ENCODE measurements at places on chromosomes 5 and 9.

GRCh38 chr5:10509575-10509974 is 54.3 kb upstream of the ANKRD33B start:
- peaks cover 43% of the 10 kb centered on the region for H3K27me3 ChIP-seq
- H3K36me3 ChIP-seq, result peaks cover 1% of the 10 kb centered on the region
- no peaks in the 10 kb centered on the region for H3K4me1 ChIP-seq
- no peak for DNase-seq
- H3K27ac ChIP-seq, result no peak overlapping the region

DNA sequence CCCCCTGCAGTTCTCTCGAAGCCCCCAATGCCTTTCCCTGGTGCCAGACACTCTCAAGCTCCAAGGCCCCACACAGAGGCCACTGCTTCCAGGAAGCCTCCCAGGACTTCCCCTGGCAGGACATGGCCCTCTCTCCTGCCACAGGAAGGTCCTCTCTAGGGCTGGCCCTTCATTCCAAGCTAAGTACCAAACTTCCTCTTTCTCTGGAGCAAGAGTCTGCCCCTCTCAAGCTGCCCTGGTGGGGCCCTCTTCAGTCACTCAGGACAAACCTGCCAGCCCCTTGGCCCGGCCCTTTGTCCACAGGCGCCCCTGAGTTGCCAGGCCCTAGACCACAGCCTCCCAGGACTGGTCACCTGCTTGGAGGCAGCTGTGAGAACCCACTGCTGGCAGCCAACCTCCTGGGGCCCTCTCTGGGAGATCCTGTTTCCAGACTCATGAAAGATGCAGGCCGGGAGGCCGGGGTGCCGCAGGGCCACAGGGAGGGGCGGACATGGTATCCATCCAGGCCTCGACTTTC is 6.6 kb downstream of the NINJ1 start:
- no peak for DNase-seq
- H3K27me3 ChIP-seq, result no peaks in the 10 kb centered on the region
- peaks cover 45% of the 10 kb centered on the region for H3K36me3 ChIP-seq
- H3K4me1 ChIP-seq, result peaks cover 51% of the 10 kb centered on the region
- peak overlapping the region; percentile 91 for H3K27ac ChIP-seq
- H3K4me3 ChIP-seq, result peak overlapping the region; percentile 66

DNA sequence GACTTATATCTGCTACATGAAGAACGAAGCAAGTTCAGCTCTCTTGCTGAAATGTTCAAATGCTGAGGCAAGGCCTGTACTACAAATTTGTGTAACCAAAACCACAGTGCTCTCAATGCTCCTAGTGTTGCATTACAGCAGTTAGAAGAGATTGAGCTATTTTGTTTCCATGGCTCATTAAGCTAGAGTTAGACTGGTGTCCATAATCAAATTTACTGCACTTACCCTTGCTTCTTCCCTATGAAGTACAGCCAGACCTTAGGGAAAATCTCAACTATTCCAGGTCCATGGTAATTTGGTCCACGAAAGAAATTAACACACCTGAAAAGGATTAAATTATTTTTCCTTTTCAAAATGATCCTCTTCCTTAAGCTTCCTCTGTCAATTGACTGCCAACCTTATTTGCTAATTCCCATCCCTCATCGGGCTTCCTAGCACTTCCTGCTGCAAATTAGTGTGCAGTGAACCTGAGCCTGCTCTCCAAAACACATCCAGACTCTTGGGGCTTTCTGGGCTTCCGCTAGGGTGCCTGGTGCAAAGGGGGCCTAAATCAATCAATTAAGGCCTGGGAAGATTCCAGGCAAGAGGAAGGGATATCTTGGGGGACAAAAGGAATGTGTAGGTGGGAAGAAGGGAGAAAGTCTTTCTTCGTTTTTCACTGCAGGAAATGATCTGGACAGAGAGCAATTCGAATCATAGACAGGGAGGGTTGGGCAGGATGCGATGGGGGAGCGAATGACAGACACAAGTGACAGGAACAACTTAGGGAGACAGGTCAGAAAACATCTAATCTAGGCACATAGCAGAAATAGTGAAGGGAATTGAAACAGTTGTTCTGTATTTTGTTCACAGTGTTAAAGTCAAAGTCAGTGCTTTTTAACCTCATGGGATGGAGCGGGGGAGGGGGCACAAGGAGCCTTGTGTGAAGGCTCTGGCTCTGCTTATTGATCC is 542.4 kb downstream of the RAB3C start:
- no peak overlapping the region for H3K4me3 ChIP-seq
- DNase-seq, result no peak
- H3K4me1 ChIP-seq, result no peaks in the 10 kb centered on the region
- H3K27me3 ChIP-seq, result no peaks in the 10 kb centered on the region
- H3K27ac ChIP-seq, result no peak overlapping the region

GRCh38 chr5:132530946-132531345 is 12.4 kb downstream of the IL5 start:
- H3K27ac ChIP-seq, result no peak overlapping the region
- no peak for DNase-seq
- H3K36me3 ChIP-seq, result no peaks in the 10 kb centered on the region

DNA sequence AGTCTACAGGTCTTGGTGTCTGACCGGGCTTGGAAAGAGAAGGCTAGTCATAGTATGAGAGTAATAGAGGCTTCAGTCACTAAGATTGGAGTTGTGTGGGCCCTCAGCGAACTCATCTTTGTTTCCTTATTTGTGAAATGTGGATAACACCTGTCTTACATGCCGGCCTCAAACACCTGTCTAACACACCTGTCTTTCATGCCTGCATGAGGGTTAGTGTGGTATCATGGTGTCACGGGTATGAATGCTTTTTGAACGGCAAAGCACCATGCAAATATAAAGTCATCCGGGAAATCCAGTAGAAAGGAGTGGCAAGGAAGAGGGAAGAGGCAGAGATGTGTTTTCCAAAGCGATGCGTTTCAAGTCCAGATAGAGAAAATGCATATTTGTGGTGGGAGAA is 25.5 kb downstream of the GRAMD2B start:
- H3K27ac ChIP-seq, result peak overlapping the region; percentile 96
- no peaks in the 10 kb centered on the region for H3K27me3 ChIP-seq
- DNase-seq, result no peak
- no peak overlapping the region for H3K4me3 ChIP-seq
- peaks cover 56% of the 10 kb centered on the region for H3K4me1 ChIP-seq
- H3K36me3 ChIP-seq, result peaks cover 3% of the 10 kb centered on the region

DNA sequence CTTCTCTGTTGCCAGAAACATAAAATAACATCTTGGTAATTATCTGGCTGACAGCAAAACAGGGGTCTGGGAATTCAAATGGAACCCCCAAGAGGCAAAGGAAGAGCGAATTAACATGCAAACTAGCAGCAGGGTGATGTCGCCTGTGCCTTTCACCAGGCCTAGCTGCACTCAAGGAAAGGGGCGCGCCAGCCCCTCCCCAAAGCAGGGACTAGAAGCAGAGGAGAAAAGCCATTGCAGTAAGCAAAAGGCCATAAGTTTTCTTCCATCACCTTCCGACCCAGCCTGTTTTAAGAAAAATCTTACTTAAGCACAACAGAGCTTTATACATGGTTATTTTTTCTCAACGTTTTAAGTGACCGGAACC is 539 bp downstream of the POC5 start:
- no peaks in the 10 kb centered on the region for H3K27me3 ChIP-seq
- peak overlapping the region; percentile 99 for H3K4me3 ChIP-seq
- peaks cover 39% of the 10 kb centered on the region for H3K4me1 ChIP-seq
- H3K36me3 ChIP-seq, result peaks cover 19% of the 10 kb centered on the region
- peak overlapping the region; percentile 97 for H3K27ac ChIP-seq

- DNase-seq, result no peak
- peaks cover 3% of the 10 kb centered on the region for H3K36me3 ChIP-seq
- peaks cover 25% of the 10 kb centered on the region for H3K27me3 ChIP-seq
- H3K27ac ChIP-seq, result no peak overlapping the region
Measured at GRCh38 chr5:180135967-180136629, 64.5 kb upstream of the RNF130 start.

DNA sequence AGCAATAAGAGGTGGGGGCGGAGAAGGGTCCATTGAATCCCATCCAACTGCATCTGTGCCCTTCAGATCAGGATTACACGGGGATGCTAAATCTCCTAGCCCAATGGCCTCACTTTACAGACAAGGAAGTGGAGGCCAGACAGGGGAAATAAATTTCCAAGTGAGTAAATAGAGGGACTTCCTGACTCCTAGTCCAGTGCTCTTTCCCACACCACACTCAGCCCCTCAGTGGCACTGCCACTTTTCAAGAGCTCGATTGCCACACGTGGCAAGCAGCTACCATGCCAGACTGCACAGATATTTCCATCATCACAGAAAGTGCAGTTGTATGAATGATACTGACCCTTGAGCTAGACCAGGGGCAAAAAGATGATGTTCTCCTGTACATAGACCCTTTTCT is 8.2 kb upstream of the TNIP1 start:
- H3K27ac ChIP-seq, result peak overlapping the region; percentile 66
- peaks cover 42% of the 10 kb centered on the region for H3K4me1 ChIP-seq
- no peak for DNase-seq
- H3K36me3 ChIP-seq, result peaks cover 11% of the 10 kb centered on the region
- H3K27me3 ChIP-seq, result no peaks in the 10 kb centered on the region

GRCh38 chr5:181203777-181204112 is 1.3 kb downstream of the TRIM7 start:
- H3K27ac ChIP-seq, result peak overlapping the region; percentile 80
- H3K4me1 ChIP-seq, result peaks cover 44% of the 10 kb centered on the region
- peaks cover 36% of the 10 kb centered on the region for H3K36me3 ChIP-seq

DNA sequence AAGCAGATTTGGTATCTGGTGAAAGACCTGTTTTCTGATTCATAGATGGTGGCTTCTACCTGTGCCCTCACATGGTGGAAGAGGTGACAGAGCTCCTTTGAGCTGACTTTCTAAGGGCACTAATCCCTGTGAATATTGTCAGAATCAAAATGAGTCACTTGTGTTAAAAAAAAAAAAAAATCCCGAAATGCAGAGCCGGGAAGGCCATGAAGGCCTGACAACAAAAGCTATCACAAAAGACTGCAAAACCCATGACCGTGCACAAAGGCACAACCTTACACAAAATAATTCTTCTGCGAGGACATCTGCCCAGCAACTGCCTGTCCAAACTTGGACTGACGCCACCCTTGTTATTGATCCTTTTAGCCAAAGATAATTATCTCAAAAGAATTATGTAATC is 19.6 kb upstream of the UBTD2 start:
- H3K4me3 ChIP-seq, result no peak overlapping the region
- H3K27ac ChIP-seq, result no peak overlapping the region
- H3K27me3 ChIP-seq, result peaks cover 34% of the 10 kb centered on the region
- H3K4me1 ChIP-seq, result no peaks in the 10 kb centered on the region
- DNase-seq, result no peak

- H3K4me1 ChIP-seq, result peaks cover 16% of the 10 kb centered on the region
- peaks cover 11% of the 10 kb centered on the region for H3K27me3 ChIP-seq
- peaks cover 5% of the 10 kb centered on the region for H3K36me3 ChIP-seq
- H3K27ac ChIP-seq, result peak overlapping the region; percentile 87
- DNase-seq, result no peak
Measured at GRCh38 chr9:134458207-134459108, 132.2 kb downstream of the RXRA start.

DNA sequence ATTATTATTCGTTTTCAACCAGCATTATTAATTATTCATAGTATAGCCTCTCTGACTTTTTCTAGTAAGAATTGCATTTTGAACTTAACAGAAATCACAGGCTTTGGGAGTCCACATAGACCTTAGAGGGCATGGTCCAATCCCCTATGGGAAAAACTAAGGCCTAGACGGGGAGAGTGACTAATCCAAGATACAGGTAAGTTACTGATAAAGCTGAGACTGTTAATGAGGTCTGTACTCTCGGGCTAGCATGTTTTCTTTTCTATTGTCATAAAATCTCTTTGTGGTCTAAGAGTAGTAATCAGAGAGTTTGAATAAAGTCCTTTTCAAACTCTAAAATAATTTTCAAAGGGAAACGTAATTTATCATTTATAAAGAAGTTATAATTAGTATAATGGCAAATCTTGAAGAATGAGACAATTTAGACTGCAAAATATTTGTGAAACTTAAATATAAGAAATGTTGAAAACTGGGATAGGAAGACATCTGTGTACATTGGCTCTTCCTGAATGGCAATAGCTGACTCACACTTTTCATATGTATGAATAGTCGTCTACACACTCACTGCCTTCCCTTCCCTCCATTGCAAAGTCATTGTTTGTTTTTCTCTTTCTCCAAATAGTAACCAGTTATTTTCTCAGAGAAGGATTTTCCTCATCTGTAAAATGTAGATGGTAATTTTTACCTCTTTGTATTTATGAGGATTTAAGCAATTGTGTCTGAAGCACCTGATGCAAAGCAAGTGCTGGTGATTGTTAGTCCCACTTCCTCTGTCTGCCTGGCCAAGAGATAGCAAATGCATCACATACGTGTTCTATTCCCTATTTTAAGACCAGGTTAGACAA is 207.9 kb upstream of the CD180 start:
- no peak overlapping the region for H3K27ac ChIP-seq
- no peaks in the 10 kb centered on the region for H3K27me3 ChIP-seq
- no peak overlapping the region for H3K4me3 ChIP-seq
- no peak for DNase-seq
- no peaks in the 10 kb centered on the region for H3K36me3 ChIP-seq

DNA sequence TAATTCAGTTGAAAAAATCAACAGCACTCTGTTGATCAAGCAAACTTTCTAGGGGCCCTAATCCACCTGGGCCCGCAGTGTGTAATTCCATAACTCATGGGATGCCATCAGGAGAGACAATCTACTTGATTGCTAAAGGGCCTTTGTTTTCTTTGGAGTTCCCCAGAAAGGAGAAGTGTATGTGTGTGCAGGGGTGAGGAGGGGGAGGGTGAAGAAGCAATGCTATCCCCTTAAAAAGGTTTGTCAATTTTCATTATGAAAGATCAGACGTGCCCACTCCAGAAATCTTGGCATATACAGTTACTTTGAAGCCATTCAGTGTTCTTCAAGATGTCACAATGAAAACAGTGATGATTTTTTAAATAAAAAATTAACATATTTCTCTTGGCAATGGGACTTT is 6.2 kb downstream of the PARP8 start:
- H3K36me3 ChIP-seq, result peaks cover 51% of the 10 kb centered on the region
- no peak for DNase-seq
- peaks cover 71% of the 10 kb centered on the region for H3K4me1 ChIP-seq
- no peaks in the 10 kb centered on the region for H3K27me3 ChIP-seq
- peak overlapping the region; percentile 65 for H3K4me3 ChIP-seq
- peak overlapping the region; percentile 69 for H3K27ac ChIP-seq

DNA sequence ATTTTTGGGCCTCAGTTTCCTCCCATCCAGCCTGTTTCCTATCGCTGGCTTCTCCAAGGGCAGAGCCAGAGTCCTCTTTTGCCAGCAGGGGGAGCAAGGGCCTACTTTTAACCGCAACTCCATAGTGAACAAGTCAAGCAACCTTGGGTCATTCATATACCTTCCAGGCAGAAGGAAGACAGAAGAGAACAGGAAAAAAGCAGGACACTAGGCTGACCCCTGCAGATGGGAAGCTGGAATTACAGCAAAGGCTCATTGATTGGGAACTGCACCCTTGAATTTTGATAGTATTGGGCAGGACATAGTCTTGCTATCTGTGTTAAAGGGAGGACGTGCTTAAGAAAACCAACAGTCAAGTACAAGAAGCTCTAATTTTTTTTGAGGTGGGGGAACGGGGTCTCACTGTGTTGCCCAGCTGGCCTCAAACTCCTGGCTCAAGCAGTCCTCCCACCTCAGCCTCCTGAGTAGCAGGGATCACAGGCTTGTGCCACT is 30.1 kb downstream of the QRFP start:
- no peak overlapping the region for H3K4me3 ChIP-seq
- peaks cover 5% of the 10 kb centered on the region for H3K4me1 ChIP-seq
- H3K36me3 ChIP-seq, result peaks cover 10% of the 10 kb centered on the region
- H3K27me3 ChIP-seq, result no peaks in the 10 kb centered on the region
- H3K27ac ChIP-seq, result peak overlapping the region; percentile 23

- no peak overlapping the region for H3K4me3 ChIP-seq
- H3K27ac ChIP-seq, result no peak overlapping the region
- H3K36me3 ChIP-seq, result no peaks in the 10 kb centered on the region
- no peak for DNase-seq
- H3K4me1 ChIP-seq, result peaks cover 6% of the 10 kb centered on the region
Measured at GRCh38 chr5:94024101-94024500, 282.7 kb upstream of the POU5F2 start.
